Central memory CD4-positive, alpha-beta T cell (primary cell): ENCODE measurements at places on chromosomes 11 and 22.

DNA sequence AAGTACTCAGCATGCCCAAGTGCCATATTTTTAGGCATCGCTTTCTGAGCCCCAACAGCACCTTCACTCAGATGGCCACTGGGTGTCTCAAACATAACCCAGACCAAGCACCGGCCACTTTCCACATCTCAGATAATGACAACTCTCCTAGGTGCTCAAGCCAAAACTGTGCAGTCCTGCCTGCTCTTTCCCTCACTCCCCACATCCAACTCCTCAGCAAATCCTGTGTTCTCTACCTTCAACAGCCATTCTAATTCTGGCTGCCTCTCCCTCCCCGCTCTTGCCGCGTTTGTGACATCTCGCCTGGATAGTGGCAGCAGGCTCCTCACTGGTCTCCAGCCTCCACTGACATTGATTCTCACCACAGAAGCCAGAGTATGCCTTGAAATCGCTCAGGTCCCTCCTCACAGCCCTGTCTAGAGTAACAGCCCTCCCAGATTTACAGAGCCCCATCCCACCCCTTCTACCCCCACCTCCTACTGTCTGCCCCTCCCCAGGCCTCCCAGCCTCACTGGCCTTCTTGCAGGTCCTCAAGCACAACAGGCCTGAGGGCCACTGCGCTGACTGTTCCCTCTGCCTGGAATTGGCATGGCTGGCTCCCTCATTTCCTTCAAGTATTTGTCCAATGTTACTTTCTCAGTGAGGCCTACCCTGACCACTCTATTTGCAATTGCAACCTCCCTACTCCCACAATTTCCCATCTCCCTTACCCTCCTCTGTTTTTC, 1.3 kb upstream of the PHETA2 start:
- DNase-seq, result no peak

- DNase-seq, result no peak
Observed at GRCh38 chr11:45900916-45901617, 6.0 kb downstream of the FREY1 start.

DNA sequence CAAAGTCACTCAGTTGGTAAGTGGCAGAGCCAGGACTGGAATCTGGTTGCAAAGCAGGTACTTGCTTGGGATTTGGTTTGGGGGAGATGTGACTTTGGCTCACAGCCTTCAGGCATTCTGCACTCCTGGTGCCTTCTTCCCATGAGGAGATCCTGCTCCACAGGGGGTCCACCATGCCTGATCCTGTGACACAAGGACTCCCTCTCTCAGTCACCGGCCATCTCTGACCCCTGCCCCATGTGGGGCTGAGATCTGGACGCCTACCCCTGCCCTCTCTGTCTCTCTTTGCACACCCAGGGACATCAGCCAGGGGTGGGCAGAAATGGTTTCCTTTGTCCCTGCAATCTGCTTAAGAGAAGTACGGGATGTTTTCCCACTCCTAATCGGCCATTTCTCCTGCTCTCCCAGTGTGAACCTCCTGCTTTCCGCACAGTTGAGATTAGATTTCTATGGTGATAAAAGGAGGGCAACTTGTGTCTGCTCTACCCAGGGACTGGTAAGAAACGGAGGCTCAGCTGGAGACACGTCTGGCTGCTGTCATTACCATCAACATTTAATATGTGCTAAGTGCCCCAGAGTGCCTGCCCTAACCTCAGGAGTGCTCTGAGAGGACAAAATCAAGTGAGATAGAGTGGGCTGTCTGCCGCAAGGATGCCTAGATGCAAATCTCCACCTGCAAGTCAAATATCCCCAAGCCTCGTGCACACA, 11.1 kb upstream of the FXYD6 start:
- no peak for DNase-seq

- no peak for DNase-seq
Observed at GRCh38 chr11:12494699-12495098, 117.3 kb downstream of the PARVA start.

GRCh38 chr22:48393041-48393370, 1434.7 kb downstream of the BRD1 start:
- DNase-seq, result no peak

- no peak for DNase-seq
Observed at GRCh38 chr22:23204541-23205157, 24.3 kb downstream of the BCR start.

DNA sequence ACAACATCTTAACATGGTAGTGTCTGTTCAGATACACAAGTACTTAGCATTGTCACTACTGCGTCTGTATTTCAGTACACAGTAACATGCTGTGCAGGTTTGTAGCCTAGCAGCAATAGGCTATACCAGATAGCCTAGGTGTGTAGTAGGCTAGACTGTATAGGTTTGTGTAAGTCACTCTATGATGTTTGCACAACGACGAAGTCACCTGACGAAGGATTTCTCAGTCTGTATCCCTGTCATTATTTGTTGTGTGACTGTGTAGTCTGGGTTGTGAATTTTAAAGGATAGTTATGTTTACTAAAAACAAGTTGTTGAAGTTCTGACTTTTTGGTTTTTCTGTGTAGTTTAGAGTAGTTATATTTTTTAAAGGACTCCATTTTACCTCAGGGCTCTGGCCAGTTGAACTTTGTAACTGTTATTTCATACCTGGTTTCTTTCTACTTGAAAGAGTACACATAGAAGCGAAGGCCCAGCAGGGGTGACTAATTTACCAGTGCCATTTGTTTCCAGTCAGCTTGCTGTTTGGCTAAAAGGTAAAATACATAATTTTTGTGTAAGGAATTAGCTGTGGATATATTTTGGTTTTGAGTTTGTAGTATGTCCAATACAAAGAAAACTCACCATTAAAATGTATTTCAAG, 72.3 kb downstream of the PPP6R3 start:
- DNase-seq, result no peak

GRCh38 chr22:25563761-25564319, 635 bp upstream of the GRK3 start:
- DNase-seq, result no peak

DNA sequence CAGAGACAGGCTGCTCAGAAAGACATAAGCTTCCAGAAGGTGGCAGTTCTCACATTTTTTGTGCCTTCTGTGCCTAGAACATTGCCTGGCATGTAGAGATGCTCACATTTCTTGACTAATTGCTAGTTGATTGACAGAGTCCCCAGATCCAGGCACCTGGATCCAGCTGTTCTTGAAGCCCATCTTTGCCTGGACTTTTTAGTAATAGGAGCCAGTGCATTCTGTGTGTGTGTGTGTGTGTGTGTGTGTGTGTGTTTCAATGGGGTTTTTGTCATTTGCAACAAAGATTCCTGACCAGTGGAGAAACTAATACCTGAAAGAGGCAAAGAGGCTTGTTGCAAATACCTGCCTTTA, 15.1 kb downstream of the MRGPRF start:
- no peak for DNase-seq

DNA sequence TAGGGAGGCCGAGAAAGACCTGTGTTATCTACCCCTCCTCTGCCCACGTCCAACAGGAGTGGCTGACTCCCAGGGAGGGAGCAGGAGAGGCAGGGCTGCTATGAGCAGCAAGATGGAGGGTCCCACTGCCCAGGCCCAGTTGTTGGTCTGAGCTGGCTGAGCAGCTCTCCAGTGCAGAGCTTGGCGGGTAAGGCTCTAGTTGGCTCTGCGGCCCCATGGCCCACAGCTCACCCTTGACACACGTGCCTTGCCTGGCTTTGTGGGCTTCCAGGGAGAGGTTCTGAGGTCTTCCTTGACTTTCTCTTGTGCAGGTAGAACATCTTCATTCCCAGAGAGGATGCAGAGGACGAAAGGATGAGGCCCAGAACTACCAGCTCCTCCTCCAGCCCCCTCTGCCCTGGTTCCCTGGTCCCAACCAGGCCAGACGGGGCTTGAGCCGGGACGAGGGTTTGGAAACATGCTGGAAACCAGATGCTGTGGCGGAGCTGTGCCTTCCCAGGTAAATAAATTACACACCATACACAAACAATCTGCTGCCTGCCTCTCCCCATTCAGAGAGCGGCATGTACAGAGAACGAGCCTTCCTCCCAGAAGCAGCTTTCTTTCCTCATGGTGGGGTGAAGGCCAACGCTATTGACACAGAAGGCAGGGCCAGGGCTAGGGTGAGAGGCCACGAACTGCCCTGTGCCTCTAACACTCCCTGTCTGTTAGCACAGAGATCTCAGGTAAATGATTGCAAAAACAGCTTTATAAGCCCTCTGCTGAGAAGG, 48.1 kb downstream of the DSCAML1 start:
- DNase-seq, result no peak

DNA sequence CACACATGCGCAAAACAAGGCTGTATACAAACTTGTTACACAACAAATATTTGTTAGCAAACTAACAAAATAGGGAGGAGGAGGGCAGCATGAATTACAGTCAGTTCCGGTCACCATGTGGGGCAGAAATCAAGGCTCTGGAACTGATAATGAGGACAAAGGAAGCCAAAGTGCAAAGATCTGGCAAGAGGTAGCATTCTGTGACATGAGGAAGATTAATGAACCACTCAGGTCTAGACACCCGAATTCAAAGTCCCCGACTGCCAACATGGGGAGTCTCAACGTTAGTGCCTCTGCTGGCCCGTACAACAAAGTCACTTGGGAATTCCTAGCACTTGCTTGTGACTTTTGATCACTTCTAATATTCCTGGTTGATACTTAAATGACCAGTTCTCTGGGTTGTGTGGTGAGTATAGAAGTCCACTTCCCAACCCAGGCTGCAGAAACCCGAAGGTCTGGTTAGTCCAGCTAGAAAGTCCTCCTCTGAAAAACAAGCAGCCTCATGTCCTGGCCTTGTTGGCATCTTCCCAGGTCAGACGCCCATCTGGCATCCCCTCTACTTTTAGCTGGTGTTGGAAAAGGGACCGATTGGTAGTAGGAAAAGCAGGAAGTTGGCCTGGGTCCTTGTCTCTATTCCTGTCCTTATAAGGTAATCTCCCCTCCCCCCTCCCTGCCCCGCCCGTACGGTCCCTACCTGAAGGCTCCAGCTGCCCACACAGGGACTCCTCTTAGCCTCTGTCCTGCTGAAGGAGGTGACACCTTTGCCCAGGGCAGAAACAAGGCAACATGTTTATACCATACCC, 1.6 kb downstream of the SUN2 start:
- no peak for DNase-seq
